Kidney epithelial cell (primary cell): ENCODE measurements at places on chromosomes 12 and 14.

DNA sequence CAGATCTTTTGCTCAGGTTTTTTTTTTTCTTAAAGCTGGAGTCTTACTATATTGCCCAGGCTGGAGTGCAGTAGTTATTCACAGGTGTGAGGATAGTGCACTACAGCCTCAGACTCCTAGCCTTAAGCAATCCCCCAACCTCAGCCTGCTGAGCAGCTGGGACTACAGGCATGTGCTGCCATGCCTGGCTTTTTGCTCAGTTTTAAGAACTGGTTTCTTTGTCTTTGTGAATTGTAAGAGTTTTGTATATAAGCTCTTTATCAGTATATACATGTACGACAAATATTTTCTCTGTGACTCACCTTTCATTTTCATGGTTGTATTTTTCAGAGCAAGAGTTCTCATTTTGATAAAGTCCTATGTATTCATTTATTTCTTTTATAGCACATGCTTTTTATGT lies 33.3 kb upstream of the C2CD5 start:
- no peak for DNase-seq

GRCh38 chr12:47912556-47912955 lies 7.8 kb upstream of the VDR start:
- no peak for DNase-seq

- no peak for DNase-seq
Measured at GRCh38 chr12:121191151-121191550, 18.8 kb upstream of the P2RX4 start.

GRCh38 chr12:43307126-43307525 lies 244.9 kb downstream of the ADAMTS20 start:
- no peak for DNase-seq

GRCh38 chr14:92898566-92899131 lies 24.3 kb upstream of the CHGA start:
- no peak for DNase-seq

DNA sequence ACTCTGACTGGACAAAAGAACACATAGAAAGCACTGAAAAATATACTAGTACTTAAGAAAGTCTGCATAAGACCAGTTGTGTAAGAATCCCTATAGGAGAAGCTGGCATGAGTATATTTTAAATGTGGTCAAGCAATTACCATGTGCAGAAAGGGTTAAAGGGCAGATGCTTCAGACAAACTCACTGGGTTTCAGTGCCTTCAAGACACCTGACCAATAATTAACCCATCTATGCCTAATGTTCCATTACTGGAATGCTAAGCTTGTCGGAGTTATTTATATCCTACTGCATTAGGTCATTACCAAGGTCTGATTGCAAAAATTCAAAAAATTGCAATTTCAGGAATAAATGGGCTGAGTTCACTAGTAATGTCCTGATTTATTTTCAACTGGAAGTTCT lies 41.3 kb downstream of the HNRNPC start:
- DNase-seq = peak; percentile 63

DNA sequence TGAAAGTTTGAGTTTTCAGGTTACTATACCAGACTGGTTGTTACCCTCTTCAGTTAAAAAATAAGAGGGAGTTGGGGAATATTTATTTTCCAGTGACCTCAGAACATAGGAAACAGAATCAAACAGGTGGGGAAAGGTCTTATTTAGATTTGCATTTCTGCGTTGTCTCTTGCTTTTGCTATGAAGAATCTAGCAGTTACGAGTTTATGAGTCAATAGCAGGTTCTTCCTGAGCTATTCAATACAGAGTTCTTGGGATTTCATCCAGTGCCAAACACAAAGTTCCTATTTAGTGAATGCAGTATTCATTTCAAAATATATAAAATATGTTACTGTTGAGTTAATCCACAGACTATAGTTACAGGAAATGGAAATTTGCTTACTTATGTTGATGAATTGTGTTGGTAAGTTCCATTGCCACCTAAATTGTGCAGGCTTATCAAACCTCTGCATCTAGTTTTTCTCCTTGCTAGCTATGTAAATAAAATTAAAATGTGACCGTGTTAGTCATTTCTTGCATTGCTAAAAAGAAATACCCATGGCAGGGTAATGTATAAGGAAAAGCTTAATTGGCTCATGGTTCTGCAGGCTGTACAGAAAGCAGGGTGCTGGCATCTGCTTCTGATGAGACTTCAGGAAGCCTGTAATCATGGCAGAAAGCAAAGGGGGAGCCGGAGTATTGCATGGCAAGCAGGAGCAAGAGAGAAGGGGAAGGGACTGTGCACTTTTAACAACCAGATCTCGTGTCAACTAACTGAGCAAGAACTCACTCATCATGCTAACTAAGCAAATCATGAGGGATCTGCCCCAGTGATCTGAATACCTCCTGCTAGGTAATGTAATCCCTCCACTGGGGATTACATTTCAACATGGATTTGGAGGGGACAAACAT lies 110.2 kb downstream of the KTN1 start:
- DNase-seq = no peak

DNA sequence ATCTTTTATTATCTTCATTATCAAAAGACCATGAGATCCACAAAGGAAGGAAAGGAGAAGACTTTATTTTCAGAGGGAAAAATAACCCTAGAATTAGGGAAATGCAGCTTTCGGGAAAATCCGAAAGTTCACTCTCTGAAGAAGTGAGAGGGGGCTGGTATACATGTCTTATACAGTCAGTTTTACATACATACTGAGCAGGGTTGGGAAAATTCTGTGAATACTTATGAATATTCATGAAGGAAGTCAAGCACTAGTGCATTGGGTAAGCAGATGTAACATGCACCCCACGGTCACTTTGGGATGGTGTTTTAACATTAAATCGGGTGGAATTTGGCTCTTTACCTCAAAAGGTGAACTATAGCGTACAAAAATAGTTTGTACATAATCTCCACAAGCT lies 15.7 kb upstream of the KLRF1 start:
- DNase-seq = no peak

DNA sequence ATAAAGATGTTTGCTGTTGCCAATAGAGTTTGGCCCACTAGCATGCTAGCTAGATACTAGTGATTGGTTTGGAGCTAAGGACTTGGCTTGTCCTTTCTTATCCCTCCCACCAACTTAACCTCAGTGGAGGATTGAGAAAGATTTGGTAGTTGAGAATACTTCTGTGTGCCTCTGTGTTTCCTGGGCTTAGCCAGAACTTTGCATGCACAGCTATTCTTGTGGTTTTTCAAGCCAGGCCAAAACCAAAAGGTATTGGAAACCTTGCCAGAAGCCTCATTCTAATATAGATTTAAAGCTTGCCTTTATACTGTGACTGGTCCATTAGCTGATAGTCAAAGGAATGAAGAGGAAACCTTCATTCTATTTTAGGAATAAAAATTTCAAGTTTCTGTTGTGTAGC lies 188.5 kb downstream of the CCDC91 start:
- DNase-seq = no peak

GRCh38 chr14:75069811-75070145 lies 337 bp downstream of the ZC2HC1C start:
- DNase-seq = no peak

DNA sequence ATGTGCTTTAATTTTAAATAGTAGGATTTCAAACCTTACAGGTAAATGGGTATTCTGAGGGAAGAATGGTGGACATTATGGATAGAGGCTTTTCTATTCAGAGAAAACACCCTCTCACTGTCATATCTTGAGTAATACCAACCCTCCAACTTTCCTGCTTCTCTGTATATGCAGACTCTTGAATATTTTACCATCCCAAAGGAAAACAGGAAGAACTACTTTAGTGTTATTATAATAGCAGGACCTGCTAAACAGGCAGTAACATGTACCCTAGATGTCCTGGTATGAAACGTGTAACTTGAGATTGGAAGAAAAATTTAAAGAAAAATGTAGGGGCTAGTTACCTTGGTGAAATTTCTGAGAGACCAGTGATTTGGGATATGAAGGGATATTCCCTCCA lies 82.9 kb upstream of the TRHDE start:
- no peak for DNase-seq

DNA sequence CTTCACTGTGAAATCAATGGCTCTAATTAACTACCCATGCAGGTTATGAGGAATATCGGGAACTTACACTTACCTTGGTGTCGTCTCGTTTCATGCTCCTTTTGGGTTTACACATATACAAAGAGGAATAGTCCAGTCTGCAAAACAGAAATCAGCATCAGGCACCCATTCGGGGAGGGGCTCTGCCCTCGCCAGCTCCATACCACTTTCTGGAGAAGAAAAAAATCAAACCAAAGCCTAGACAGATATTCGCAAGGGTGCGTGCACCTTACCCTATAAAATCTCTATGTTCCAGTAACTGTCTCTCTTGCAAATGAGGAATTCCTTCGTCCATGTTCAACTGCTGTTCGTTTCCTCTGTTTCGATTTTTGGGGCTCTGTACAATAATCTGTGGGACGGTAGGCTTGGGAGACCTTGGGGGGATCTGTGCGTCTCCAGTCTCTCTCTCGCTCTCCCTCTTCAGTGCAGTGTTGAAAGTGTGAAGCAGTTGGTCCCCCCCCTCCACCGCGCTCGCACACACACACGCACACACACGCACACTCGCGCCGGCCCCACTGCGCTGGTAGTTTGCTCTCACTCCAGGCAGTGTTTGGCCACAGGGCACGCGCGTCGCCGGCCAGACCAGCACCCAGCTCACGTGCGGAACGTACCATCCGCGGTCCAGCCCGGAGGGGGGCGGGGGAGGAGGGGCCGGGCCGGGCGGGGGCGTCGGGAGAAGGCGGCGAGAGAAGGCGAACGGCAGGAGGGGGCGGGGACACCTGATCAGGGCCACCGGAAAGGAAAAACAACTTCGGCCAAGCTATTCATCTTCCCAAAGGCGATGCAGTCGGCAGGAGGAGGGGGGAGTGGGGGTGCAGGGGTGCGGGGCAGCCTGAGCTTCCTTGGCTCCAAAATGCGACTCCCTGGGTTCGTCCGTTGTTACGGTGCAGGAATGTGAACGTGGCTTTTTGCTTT lies at the start of gene BHLHE41:
BHLHE41 (minus strand) TSS at position 592 of the 954 bp plus-strand sequence; CDS start at position 334, 258 bp downstream.
- DNase-seq = no peak

- no peak for DNase-seq
Measured at GRCh38 chr12:9741726-9742125, 8.8 kb upstream of the CLECL1 start.
